ENCODE measurements at places on chromosomes 5 and 9. TPM values are rescaled to one million over a fixed set of nuclear protein-coding genes. Genes with fewer than 3 reads are reported as not detected.
A peak's percentile ranks its signal among the peaks of the same experiment; 100 is the strongest.

DNA sequence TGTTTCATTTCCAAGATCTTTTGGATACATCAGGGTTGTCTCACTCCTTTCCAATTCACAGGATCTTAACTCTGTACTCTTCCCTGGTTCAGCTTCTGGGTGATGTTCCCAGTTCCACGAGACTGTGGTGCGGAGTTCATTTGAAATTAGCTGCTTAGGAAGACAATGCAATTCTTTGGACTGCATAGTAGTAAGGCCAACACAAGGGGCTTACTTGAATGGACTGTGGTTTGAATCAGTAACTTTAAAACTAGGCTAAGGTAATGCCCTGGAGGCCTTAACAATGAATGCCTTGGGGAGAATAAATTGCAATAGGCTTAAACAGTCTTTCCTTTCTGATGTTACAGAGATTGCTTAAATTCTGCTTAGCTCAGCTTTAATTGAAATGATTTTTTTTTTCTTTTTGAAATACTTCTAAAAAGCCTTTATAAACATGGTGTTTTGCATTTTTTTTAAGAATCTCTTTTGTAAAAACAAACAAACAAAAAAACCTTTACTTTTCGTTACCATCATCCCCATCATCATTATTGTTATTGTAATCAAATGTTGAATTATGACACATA is 133.8 kb upstream of the MEF2C start:
- no peak for DNase-seq

- DNase-seq, result no peak
Observed at GRCh38 chr9:114484215-114484853, 20.9 kb downstream of the WHRN start.

DNA sequence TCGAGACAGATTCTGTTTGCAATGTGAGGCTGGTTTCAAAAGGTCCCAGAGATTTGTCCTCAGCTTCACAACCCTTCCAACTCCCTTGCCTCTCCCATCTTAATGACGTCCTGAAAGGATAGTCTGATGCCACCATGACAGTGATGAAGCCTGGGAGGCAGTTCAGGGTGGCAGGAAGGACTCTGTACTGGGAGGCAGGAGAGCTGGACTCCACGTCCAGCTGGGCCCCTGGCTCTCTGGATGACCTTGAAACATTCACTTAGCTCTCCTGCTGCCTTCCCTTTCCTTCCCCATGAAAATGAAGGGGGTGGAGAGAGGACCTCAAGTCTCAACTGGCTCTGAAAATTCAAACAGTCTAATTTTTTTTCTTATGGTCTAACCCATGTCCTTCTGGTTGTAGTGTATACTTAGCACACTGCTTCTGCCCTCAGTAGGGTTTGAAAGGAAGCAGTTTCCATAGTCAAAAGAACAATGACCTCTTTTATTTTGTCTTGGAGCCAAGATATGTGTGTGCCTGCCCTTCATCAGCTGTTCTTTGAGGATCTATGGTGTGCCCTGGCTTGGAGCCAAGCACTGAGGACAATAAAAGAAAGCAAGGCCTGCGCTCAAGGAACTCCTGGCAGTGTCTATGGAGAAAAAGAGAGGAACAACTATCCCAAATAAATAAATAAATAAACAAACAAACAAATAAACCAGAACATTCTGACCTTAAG is 188.3 kb downstream of the GRIA1 start:
- DNase-seq, result no peak

DNA sequence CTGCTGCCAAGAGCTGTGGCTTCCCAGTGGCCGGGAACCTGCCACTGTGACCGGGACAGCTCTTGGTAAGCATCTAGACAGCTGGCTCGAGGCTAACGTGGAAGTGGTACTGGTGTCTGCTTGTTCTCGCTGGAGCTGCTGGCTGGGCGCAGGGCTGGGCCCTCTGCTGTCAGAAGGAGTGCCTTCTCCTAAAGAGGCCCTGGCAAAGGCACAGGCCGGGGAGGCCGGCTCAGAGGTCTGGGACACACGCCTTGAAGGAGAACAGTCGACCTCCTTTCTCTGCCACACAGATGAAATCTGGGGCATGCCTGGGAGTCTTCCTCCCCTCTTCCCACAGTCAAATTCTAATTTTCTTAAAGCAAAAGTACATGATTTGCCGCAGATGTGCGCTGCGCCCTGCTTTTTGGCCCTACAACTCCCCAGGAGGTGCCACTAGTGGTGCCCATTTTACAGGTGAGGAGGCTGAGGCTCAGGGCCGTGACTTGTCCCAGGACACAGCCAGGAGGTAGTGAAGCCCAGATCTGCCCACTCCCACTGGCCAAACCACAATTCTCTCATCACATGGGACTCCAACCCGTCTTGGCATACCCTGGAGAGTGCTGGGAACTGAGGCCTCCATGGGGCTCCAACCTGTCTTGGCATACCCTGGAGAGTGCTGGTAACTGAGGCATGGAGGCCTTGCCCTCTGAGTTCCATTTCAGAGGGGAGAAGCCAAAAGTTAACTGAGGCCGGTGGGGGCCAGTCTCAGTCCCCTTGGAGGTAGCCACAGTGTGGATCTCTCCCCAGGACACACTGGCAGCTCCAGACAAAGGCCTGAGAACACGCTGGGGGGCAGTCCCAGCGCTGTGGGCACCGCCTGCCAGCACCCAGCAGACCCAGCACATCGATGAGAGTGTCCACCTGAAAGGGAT is 12.0 kb upstream of the RXRA start:
- peak; percentile 68 for DNase-seq

DNA sequence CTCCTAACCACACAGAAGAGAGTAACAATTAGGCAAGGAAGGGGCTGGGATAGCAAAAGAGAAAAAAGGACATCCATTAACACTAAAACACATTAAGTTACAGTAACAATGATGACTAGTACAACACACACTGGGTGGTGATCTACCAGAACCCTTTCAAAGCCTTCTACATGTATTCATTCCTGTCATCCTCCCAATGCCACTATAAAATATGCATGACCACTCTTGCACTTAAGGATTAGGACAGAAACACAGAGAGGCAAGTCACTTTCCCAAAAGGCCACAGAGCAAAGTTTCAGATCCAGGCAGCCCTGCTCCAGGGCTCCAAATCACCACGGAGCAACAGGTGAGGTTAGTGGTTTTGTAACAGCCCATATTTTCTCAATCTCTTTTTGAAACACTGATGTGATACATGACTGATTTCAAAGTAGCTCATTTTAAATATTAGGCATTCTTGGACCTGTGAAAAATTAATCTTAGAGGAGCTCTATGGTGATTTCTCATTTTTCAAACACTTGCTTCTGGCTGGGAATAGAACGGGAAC is 86.7 kb downstream of the AUH start:
- DNase-seq, result no peak

GRCh38 chr9:8655071-8655470 is 855.5 kb upstream of the DMAC1 start:
- DNase-seq, result no peak

DNA sequence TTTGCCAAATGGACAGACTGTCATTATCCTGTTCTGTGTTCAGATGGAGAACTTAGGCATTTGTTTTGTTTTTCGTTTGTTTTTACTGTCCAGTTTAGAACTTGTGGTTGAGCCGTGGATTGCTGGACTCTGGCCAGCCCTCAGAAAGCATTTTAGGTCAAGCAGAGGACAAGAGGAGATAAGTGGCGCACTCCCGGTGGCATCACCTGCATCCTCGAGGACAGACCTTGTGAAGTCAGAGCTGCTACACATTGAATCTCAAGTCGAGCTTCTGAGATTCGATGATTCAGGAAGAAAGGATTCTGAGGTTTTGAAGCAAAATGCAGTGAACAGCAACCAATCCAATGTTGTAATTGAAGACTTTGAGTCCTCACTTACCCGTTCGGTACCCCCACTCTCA is 8.9 kb downstream of the MTRR start:
- no peak for DNase-seq

- no peak for DNase-seq
Observed at GRCh38 chr9:72574156-72574810, 52.9 kb downstream of the TMC1 start.

DNA sequence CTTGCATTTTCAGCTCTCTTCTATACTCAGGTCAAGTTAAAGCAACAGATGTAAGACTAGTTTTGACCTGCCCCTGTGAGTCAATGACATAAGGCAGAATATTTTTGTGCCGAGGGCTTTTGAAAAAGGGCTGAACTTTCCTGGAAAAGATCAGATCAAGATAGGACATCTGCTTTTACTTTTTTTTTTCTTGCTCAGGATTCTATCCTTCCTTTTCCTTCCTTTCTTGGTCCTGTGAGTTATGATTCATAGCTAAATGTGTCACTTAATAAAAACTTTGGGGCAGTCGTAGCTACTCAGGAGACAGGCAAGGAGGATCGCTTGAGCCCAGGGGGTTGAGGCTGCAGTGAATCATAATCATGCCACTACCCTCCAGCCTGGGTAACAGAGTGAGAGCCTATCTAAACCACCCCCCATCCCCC is 84.3 kb upstream of the BRINP1 start:
- no peak for DNase-seq

DNA sequence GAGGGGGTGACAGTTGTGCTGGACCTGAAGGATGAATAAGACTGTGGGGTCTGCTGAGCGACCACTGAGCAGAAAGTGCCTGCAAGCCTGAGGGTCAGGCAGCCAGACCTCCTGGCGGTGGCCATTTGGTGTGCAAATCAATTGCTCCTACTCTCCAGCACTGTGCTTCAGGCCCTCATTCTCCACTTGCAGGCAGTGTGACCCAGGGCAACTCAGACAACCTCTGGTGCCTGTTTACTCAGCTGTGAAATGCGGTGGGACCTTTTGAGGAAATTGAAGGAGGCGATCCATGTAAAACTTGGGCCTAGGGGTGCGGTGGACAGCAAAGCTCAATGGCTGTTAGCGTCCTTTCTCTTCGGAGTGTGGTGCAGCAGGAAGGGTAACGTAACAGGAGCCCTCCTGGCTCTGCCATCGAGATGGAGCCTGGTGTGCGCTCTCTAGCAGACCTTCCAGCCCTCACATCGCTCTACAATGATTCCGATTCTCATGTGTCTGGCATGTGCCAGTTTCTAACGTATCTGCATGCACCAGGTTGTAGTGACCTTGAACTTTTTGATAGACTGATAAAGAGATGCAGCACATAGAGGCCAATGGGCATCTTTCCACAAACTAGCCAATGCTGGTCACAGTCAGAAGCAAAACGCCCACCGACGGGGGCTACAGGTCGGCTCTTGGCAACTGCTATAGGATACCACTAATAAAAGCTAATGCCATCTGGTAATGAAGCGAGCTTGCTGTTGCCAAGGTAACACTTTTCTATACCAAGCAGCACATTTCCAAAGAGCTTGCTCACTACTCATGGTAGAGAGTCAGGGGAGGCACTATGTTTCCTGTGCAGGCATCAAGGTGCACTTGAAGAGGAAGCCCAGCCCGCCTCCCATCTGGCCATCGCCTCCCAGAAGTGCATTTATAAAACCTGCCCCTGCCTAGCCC is 159.7 kb upstream of the RAPGEF1 start:
- DNase-seq, result no peak

DNA sequence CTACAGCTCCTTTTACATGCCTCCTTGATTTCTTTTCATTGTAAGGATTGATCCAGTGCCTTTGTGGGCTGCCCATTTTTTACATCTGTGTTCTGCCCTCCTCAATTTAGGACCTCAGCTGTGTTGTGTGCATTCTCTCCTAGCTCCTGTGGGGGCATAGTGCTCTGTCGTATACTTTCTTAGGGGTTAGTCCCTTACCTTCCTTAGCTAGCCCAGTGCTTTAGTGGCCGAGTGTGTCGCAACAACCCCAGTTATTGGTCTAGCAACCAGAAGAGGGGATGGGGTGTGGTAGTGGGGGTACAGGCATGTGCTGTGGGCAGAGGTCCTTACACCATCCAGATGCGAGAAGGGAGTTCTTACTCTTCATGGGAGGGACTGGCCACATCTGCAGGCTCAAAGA is 12.1 kb downstream of the MTRR start:
- DNase-seq, result no peak

- no peak for DNase-seq
Observed at GRCh38 chr9:3894772-3895171, 369.0 kb upstream of the RFX3 start.

GRCh38 chr5:124399426-124399961 is 346.9 kb downstream of the ZNF608 start:
- no peak for DNase-seq

GRCh38 chr5:1448511-1449011 is 3.3 kb upstream of the SLC6A3 start:
- DNase-seq, result peak; percentile 52

DNA sequence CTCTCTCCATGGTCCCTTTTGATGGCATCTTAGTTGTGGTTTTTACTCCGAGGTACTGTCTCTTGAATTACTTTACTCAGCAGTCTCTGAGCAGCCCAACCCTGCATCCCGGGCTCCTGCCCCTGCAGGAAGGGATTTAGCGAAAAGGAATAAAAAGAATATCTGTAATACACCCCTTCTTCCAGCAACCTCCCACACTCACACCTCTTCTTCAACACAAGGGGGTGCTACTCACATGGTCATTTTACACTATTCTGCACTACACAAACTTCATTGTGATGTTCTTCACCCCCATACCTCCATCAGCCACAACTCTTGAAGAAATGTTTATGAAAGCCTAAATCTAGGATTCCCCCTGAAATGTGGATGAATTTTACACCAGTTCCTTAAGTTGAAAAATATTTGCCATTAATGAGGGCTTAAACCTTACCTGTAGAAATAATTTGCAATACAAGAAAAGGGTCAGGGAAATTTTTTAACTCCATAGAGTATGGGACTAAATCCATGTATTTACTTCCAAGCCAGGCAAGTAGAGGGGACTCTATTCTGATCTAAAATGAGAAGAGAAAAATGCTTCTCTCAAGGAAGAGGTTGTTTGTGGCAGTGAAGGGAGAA is 26.0 kb downstream of the TPD52L3 start:
- no peak for DNase-seq

DNA sequence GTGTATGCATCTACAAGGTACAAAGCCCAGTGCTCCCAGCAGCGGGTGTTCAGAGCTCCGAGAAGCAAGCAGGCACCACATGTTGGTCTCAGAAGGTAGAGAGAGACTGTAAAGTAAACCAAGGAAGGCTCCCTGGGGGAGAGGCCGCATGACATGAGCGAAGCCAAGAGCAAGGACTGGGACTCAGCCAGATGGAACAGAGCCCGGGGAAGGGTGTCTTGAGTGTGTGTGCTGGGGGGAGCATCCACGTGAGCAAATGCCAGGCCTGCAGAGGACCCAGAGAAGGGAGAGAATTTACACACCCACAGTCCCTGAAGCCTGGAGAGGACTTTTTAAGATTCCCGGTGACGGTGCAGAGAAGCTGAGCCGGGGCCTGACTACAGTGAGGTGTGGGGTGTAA is 15.2 kb upstream of the KCNIP1 start:
- no peak for DNase-seq

GRCh38 chr9:121371495-121372061 is 1.5 kb upstream of the STOM start:
- no peak for DNase-seq

GRCh38 chr5:82010696-82011095 is 38.9 kb downstream of the ATG10 start:
- DNase-seq, result no peak

Gene MXD3
- total RNA-seq, result 6.1 TPM

Gene OR1J2
- total RNA-seq, result not detected

Gene LCNL1
- total RNA-seq, result 2.4 TPM

Gene SLC6A7
- 0.19 TPM for total RNA-seq

Gene LHX3
- total RNA-seq, result not detected

Gene MEIKIN
- not detected for total RNA-seq

Gene IFNA14
- not detected for total RNA-seq

Gene TAF11L8
- not detected for total RNA-seq

Gene SLC27A6
- not detected for total RNA-seq

Gene GRM6
- not detected for total RNA-seq

Gene DOCK2
- 33.8 TPM for total RNA-seq
